Activated CD8-positive, alpha-beta T cell treated with anti-CD3 and anti-CD28 coated beads, Interleukin-2, amount 10 ng/mL, durations not matched to agents 7 days and 5 days (primary cell): ENCODE measurements at places on chromosomes 6 and 20.

- DNase-seq: no peak
Measured at GRCh38 chr6:150308812-150309645, 59.8 kb upstream of the IYD start.

GRCh38 chr6:114690625-114691024 is 347.8 kb upstream of the HS3ST5 start:
- DNase-seq: no peak

- no peak for DNase-seq
Measured at GRCh38 chr6:24501374-24501773, 6.6 kb downstream of the ALDH5A1 start.

- DNase-seq: no peak
Measured at GRCh38 chr6:159682295-159682694, 10.7 kb downstream of the SOD2 start.

DNA sequence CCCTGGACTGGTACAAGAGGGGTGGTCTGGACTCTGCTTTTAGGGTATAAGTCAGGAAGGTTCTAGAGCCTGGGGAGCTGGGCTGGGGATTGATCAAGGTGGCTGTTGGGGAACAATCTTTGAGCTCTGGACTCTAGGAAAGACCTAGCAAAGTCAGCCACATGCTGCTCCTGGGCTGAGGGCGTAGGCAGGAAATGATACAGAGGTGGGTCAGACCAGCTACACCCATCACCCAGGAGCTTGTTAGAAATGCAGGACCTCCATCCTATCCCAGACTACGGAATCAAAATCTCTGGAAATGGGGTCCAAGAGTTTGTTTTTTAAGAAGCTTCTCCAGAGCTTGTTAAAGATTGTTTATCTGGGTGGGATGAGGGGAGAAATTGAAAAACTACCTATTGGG is 9.4 kb downstream of the ADTRP start:
- DNase-seq: no peak

DNA sequence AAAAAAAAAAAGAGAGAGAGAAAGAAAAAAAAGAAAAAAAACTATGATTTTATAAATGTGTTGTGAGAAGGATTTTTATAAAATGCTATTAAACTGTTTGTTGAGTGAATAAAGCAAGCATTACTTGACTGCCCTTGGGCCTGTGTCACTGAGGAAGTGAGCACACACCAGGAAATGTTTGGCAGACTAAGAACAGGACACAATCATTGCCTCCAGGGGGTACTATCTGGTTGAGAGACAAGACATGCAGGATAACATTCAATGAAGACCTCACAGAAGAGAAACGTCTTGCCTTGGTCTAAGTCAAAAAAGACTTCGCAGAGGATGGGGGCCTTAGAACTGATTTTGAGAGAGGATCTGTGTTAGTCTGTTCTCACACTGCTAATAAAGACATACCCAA is 40.6 kb downstream of the MTFR2 start:
- DNase-seq: no peak

DNA sequence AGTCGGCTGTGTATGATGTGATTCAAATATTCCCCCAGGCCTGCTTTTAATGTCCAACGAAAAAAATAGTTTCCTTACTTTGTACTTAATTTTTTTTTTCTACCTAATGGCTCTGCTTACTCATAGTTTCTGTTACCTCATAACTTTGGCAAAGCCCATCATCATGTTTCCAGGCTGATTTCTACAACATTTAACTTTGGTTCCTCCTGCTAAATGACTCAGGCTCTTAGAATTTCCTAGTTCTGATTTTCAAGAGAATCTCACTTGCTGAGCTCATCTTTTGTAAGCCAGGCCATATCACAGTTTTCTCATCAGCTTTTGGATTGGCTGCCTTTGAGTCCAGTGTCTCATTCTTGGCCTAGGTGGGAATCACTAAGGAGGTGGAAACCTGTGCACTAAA is 323.1 kb downstream of the HDGFL1 start:
- DNase-seq: no peak

DNA sequence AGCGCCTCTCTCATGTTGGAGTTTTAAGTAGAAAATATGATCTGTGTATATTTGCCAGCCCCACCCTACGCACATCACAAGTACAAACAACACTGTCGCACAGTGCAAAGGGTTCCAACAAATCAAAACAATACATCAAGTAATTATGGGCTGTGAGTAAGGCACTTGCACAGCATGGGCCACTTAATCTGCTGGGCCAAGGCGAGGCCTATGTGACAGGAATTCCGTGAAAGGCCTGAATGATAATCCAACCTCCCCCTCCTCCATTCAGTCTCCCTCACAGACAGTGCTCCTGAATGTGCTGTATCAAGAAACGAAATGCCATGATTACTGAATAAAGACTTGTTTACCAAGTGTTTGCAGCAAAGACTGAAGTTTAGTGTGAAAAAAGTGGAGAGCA is 130.1 kb upstream of the SLC2A12 start:
- DNase-seq: no peak

GRCh38 chr6:39314273-39314795 is at the start of gene KCNK17:
Gene KCNK17 (minus strand): TSS chr6:39314419. CDS start chr6:39314320, 99 bp downstream.
- no peak for DNase-seq

DNA sequence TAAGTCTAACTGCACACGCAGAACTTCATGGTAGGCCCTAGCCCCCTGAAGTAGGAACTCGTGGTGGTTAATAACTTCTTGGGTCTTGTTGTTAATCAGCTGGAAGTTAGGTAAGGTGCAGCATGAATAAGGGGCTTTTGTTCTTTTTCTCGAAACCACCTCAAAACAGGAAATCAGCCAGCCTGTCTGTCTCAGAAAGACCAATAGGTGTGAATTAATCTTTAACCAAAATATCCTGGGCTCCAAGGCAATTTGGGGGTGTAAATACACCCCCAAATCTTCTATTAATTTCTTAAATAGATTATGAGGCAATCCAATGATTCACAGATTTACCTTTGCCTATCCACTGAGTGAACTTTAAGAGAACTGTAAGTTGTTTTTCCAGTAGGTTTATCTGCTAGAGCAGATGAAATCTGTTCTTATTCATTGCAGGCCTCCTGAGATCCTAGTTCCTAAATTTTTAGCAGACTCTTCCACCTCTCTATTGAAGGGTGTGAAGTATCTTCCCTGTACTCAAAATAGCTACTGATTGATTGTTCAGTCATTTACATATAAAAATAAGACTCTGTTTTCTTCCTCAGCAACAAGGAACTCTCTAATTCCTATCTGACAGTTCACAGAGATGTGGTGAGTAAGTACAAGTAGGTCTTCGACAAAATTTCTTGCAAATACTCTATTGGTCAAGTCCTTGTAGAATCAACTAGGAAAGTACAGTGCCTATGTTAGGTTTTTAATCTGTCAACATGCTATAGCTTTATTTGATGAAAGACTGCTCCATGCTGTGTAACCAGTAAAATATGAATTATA is 427.1 kb upstream of the NOX3 start:
- DNase-seq: no peak

GRCh38 chr6:105263685-105264610 is 84.1 kb upstream of the POPDC3 start:
- DNase-seq: no peak

DNA sequence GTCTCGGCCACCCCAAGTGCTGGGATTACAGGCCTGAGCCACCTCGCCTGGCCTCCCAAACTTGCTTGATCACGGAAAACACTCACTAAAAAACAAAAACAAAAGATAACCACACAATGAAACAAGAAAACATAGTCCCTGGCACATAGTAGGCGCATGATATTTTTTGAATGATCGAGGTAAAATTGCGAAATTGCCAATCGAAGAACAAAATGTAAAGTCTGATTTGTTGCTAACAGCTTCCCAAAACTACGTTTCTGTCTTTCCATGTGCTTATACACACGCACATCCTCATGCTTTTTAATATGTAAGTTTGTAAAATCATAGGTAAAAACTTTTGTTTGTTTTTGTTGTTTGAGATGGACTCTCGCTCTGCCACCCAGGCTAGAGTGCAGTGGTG is 168.5 kb upstream of the SALL4 start:
- no peak for DNase-seq
